Muscle of back (tissue), 13 donors: ENCODE measurements at places on chromosomes 3 and 15.

DNA sequence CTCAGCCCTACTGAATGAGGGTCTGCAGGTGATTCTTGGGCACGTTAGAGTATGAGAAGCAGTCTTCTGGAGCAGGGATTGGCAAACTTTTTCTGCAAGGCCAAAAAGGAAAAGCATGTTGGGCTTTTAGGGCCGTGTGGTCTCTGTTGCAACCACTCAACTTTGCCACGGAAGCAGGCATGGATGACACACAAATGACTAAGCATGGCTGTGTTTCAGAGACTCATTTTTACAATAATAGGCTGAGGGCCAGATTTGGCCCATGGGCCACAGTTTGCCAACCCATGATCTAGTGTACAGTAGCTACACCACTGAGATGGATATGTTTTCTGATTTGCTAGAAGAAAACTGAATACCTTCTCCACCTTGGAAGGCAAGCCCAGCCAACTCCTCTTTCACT lies 66.1 kb upstream of the PRICKLE2 start:
- DNase-seq: no peak

DNA sequence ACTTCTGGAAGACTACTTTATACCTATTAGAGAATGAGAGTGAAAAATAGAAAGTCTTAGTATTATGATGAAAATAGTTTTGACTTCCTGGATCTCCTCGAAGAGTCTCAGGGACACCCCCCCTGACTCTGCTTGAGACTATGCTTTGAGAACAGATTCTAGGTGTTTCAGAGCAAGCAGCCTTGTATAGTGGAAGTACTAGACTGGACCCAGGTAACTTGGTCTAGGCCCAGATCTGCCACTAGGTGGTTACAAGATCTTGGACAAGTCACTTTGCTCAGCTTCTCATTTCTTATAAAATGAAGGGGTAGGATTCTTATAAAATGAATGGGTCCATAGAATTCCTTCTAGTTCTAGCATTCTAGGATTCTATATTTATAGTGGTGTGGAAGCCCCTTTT lies 9.1 kb downstream of the ABHD5 start:
- no peak for DNase-seq

- no peak for DNase-seq
Measured at GRCh38 chr3:45739991-45740390, 50.8 kb downstream of the SACM1L start.

GRCh38 chr3:196967412-196968232 lies 1.0 kb downstream of the PIGZ start:
- DNase-seq: no peak

DNA sequence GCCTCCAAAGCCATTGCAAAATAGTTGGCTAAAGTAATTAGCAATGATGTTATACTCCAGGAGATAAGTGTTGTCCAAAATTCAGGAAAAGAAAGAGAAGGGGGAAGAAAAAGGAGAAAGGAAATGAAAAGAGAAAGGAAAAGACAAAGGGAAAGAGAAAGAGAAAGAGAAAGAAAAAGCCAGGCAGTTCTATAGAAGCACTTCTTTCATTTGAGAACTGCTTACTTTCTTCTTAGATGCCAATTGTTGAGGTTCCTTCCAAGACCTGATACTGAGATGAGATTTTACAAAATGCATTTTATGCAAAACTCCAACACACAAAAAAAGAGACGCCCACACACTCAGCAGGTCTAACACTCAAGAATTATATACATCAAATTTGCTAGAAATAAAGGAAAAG lies 298.4 kb downstream of the KCNH8 start:
- no peak for DNase-seq

GRCh38 chr3:107425033-107425432 lies 47.8 kb downstream of the CCDC54 start:
- DNase-seq: no peak

DNA sequence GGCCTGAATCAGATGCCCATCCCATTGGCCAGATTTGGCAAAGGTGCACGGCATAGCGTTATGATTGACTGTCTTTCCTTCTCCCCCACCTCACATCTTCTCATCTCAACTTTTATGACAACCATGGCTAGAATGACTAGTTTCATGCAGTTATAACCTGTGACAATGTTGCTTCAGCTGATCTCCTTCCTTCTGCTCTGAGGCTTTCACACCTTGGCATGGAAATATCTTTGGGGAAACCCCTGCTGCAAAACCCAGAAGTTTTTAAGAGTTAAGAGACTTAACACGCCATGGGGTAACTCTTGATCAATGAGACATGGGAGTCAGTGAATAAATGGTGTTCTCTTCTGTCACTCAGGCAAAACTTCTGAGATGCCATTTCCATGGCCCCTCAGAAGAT lies 290.7 kb upstream of the MDFIC2 start:
- DNase-seq: no peak

DNA sequence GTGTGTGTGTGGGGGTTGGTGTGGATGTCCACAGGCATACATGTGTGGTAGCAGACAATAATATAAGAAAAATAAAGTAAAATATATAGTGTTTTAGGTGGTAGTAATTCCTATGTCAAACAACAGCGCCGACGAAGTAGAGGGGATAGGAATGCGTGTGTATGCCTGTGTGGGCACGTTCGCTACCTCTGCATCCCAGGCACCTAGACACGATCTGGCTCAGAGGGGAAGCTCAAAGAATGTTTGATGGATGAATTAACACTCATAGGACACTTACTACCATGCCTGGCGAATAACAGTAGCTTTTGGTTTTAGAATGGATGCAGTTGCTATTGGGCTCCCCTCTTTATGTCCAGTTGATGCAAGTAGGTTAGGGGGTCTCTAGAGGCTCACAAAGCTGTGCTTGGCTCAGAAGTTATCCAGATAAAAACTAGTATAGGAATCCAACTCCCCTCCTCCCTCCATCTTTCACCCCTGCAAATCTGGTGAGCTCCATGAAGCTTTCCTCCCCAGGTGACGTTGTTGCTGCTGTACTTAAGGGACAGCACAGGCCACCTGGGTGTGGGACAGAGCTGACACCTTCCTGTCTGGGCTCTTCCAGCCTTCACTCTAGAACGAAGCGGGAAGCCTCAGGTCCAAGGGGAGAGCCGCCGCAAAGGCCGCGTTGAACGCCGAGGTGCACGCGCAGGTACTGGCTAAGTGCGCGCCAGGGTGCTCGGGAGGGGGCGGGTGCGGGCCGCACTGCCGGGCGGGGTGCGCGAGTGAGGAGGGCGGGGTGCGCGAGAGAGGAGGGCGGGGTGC lies 192.6 kb upstream of the LYSMD4 start:
- peak; percentile 26 for DNase-seq

- DNase-seq: no peak
Measured at GRCh38 chr15:36067483-36068274, 511.7 kb upstream of the CDIN1 start.

- DNase-seq: no peak
Measured at GRCh38 chr3:148739720-148740119, 42.0 kb downstream of the AGTR1 start.

GRCh38 chr15:57555270-57555669 lies 36.4 kb upstream of the MYZAP start:
- no peak for DNase-seq

- DNase-seq: no peak
Measured at GRCh38 chr3:192026661-192027060, 565.7 kb downstream of the PYDC2 start.

- DNase-seq: no peak
Measured at GRCh38 chr3:131174752-131175151, 148.1 kb downstream of the NEK11 start.

- no peak for DNase-seq
Measured at GRCh38 chr3:117045143-117045542, 335.6 kb downstream of the TUSC7 start.

DNA sequence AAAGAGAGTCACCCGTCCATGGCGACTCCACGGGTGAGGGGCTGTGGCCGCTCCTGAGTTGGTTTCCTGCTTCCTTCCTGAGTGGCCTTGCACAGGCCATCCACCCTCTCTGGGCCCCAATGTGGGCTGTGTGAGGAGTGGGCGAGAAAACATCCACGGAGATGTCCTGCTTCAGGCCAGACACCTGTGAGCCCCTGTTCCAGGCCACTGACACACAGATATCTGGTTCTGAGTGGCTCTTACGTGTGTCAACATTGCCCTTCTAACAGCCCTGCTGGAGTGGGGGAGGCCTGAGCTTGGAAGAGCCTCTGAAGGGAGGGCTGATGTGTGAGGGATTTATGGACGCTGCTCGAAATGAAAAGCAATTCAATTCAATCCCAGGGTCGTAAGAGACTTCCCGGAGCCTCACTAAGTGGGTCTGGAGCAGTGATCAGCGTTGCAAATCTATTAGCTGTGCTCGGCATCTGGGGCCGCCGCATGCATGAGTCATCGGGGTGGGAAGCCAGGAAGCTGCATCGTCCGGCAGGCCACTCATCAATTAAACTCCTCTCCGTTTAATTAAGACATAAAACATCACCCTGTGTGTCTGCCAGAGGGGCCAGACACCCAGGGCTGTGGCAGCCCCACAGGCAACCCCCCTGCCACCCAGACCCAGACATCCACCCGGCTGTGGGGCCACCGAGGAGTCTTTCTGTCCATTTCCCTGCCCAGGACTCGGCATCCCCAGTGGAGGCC lies 20.0 kb upstream of the PRR23E start:
- peak; percentile 51 for DNase-seq

- no peak for DNase-seq
Measured at GRCh38 chr15:48558226-48558625, 87.3 kb downstream of the FBN1 start.

- peak; percentile 74 for DNase-seq
Measured at GRCh38 chr15:64067564-64068030, 21.3 kb upstream of the DAPK2 start.

DNA sequence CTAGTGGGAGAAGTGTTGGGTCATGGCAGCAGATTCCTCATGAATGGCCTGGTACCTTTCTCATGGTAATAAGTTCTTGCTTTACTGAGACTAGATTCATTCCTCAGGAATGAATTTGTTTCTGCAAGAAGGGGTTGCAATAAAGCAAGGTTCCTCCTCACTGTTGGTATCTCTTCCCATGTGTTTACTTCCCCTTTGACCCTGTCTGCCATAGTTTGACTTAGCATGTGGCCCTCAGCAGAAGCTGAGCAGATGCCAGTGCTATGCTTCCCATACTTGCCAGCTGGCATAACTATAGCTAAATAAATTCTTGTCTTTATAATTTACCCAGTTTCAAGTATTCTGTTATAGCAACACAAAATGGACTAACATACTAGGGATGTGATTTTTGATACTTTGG lies 163.6 kb upstream of the COL8A1 start:
- DNase-seq: no peak

- DNase-seq: no peak
Measured at GRCh38 chr3:65671004-65671403, 367.7 kb downstream of the MAGI1 start.

GRCh38 chr15:93613386-93613785 lies 524.4 kb upstream of the RGMA start:
- DNase-seq: peak; percentile 80

DNA sequence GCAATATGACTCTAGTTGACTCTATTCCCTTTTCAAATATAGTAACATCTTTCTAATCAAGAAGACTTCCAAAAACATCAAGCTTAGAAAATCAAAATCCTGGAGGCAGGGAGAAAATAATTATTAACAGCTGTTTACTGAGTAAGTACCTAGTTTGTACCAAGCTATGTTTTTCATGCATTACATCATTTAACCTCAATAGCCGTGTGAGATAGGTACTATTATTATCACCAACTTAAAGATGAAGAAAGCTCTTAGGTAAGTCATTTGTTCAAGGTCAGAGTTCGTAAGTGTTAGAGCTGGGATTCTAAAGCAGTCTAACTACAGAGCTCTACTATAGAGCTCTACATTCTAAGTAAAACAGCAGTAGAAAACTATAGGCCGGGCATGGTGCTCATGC lies 41.6 kb downstream of the GSK3B start:
- no peak for DNase-seq

DNA sequence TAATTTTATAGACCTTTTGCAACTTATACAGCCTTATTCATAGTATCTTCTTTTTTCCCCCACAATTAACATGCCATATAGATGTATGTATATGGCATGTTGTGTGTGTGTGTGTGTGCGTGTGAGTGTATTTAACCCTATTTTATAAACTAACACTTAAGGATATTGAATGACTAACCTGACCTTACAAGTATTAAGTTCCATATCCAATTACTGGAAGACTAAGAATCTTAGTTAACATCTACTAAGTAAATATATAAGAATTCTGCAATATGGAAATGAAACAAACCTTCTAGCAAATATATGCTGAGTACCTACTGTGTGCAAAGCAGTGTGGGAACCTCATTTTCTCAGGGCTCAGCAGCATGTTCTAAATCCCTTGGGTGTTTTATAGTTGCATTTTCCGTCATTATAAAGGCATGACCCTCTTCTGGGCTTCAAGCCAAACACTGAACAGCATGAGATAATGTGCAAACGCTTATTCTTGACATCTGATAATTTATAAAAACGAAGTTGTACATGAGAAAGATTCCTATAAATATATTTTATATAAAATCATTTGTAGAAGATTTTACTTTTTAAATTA lies 105.5 kb downstream of the NLGN1 start:
- DNase-seq: peak; percentile 63

DNA sequence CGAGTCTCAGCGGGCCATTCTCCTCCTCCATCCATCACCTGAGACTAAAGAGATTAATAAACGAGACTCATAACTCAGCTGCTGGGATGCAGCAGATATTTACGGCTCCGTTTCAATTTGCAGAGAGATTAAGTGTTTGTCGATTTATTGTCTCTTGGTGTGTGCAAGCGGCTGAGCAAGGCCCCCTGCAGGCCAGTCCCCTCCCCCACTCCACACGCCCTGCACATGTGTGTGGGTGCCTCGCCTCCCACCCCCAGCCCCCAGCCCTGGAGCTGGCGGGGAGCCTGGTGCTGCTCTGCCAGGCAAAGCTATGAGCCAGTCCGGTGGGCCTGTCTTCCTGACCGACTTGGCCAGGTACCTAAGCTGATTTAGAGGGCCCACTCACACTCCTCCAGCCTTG lies 63.0 kb downstream of the CYP11A1 start:
- no peak for DNase-seq

DNA sequence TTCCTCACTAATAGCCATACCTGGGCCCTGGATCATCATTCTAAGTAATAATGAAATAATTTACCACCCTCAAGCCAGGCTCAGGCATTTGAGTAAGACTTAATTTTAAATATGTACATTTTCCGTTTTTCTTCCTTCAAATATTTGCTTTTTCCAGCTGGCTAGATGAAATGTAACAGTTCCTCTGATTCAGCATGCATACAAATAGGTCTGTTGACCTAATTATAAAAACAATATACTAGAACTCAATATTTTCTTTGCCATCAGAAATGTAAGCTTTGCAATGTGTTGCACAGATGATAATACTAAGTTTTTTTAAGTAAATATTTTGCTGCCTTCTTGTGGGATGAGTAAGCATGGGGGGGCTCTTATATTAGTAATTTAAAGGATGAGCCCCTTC lies 91.6 kb downstream of the FEZF2 start:
- DNase-seq: no peak

GRCh38 chr15:27601239-27601960 lies 497.7 kb downstream of the OCA2 start:
- no peak for DNase-seq

GRCh38 chr15:60699845-60700244 lies 220.9 kb upstream of the ICE2 start:
- DNase-seq: no peak
